ENCODE measurements at places on chromosomes 3 and 15. TPM values are rescaled to one million over a fixed set of nuclear protein-coding genes. Genes with fewer than 3 reads are reported as not detected.

DNA sequence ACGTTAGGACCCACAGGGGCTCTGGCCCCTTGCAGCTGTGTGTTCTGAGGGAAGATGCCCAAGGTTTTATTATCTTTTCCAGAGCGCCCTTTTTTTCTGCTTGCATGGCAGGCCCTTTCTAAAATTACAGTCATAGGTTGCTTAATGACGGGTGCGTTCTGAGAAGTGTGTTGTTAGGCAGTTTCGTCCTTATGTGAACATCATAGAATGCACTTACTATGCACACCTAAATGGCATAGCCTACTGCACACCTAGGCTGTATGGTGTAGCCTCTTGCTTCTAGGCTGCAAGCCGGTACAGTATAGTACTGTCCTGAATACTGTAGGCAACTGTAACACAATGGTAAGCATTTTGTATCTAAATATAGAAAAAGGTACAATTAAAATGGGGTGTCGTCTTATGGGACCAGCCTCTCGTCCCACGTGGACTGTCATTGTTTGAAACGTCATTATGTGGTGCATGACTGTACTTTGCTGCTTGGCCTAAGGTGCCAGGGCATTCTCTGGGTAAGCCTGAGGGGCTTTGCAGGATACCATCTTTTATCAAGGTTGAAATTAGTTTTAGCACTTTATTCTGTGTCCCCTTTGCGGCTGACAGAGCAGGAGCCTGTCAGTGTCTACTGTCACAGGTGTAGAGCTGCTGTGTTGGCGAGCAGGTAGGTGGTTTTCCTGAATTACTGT, 10.9 kb downstream of the KLF13 start:
- DNase-seq, result no peak
- no peak overlapping the region for H3K4me3 ChIP-seq
- H3K27me3 ChIP-seq, result no peaks in the 10 kb centered on the region
- no peaks in the 10 kb centered on the region for H3K36me3 ChIP-seq

- DNase-seq, result no peak
- no peak overlapping the region for H3K27ac ChIP-seq
- no peak overlapping the region for H3K4me3 ChIP-seq
- no peaks in the 10 kb centered on the region for H3K27me3 ChIP-seq
- H3K4me1 ChIP-seq, result no peaks in the 10 kb centered on the region
These were observed 60.3 kb upstream of the CFAP161 start for GRCh38 chr15:81073801-81074200.

- no peak overlapping the region for H3K4me3 ChIP-seq
- no peaks in the 10 kb centered on the region for H3K27me3 ChIP-seq
- H3K36me3 ChIP-seq, result no peaks in the 10 kb centered on the region
- peaks cover 18% of the 10 kb centered on the region for H3K4me1 ChIP-seq
- no peak overlapping the region for H3K27ac ChIP-seq
These were observed 79.5 kb upstream of the PRR23C start for GRCh38 chr3:139124197-139124596.

GRCh38 chr3:154766765-154767503, 313.2 kb upstream of the MME start:
- H3K4me1 ChIP-seq, result no peaks in the 10 kb centered on the region
- DNase-seq, result no peak
- H3K27me3 ChIP-seq, result no peaks in the 10 kb centered on the region
- no peaks in the 10 kb centered on the region for H3K36me3 ChIP-seq
- H3K27ac ChIP-seq, result no peak overlapping the region
- H3K4me3 ChIP-seq, result no peak overlapping the region

PLA2G4E gene
- total RNA-seq, result 1.4 TPM

SMC4 gene
- 136 TPM for total RNA-seq
